ENCODE measurements at places on chromosomes 5 and 9. TPM values are rescaled to one million over a fixed set of nuclear protein-coding genes. Genes with fewer than 3 reads are reported as not detected.

ORM2 gene
- total RNA-seq: not detected

LEAP2 gene
- total RNA-seq: 0.67 TPM

POU5F2 gene
- 0.46 TPM for total RNA-seq

MLLT3 gene
- 19.3 TPM for total RNA-seq

PCDHGA8 gene
- total RNA-seq: 0.46 TPM

INSYN2B gene
- 21.4 TPM for total RNA-seq

SLC34A3 gene
- total RNA-seq: not detected

DNA sequence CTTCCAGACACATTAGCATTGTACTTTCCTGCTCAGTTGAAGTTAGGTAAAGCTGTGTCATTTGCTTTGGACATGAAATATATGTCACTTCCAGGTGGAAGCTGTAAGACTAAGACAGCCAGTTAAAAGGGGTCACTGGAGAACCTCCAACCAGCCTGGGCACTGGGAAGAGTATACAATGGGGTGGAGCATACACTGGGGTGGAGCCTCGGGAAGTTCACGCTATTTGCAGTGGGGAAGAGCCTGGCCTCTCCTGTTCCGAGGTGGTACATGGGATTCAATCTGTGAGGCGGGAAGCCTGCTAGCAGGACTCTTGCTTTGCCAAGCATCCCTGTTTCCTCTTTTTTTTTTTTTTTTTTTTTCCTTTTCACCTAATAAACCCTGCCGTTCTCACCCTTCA, 145.3 kb downstream of the TTC39B start:
- DNase-seq: no peak

DNA sequence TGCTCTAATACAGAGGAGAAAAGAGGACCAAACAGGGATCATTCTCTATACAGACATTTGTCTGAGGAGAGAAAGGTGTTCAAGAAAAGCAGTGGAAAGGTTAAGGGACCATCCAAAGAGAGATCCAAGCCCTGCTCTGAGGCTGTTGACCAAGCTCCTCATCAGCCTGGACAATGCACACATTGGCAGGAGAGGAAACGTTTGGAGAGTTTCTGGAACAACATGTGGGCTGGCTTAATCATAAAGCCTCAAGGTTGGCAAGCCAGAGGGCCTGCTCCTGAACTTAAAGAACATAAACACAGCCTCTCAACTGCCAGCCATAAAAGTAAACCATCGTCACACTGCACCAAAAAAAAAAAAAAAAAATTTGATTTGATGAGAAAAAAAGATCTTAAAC, 184.4 kb upstream of the SLC12A2 start:
- no peak for DNase-seq

- DNase-seq: peak; percentile 47
Observed at GRCh38 chr5:96868603-96869371, 7.5 kb upstream of the ERAP2 start.

DNA sequence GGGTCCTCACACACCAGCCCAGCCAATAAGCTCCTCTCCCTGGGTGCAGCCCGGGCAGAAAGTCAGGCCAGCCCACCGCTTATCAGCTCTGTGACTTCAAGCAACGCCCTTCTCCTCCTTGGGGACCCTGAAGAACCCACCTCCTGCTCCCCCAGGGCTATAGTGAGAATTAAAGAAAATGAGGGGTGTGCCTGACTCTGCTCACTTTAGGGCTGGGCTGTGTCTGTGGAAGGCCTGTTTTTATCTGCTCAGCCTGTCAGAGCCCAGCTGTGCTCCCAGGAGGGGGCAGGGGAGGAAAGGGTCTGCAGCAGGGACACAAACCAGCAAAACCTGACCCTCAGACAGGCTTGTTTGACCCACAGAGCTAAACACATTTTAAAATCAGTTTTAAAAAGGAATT, 3.9 kb downstream of the GPRIN1 start:
- DNase-seq: no peak

DNA sequence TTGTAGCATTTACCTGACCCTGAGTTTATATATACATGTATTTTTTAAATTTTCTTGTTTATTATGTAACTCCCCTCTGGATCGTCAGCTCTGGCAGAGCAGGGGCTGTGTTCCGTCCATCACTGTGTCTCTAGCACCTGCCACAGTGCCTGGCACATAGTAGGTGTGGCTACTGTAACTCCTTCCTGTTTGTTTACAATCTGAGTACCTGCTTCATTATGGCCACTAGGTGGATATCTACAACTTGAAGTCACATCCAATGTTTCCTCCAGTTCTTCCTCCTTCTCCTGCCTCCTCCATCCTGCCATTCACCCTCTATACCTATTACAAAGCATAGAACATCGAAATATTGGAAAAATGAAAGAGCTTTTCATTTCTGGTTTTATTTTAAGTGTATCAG, 14.2 kb upstream of the PPP1R2B start:
- DNase-seq: no peak

DNA sequence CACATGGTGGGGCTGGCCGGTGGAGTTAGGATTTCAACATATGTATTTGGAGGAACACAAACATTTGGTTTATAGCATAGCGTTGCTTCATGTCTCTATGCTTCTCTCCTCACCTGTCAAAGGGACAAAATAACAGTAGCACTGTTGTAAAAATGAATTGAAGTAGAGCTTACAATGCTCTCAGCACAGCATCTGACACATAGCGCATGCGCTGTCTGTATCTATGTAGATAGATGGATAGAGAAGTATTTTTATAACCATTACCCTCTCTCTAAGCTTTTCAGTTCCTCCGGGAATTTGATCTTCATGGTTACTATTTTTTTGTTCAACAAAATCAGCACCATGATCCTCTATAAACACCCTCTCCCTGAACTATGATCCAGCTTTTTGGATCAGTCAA, 166.0 kb downstream of the TTLL11 start:
- DNase-seq: no peak

GRCh38 chr5:103397739-103398581, 139.4 kb downstream of the MACIR start:
- no peak for DNase-seq

DNA sequence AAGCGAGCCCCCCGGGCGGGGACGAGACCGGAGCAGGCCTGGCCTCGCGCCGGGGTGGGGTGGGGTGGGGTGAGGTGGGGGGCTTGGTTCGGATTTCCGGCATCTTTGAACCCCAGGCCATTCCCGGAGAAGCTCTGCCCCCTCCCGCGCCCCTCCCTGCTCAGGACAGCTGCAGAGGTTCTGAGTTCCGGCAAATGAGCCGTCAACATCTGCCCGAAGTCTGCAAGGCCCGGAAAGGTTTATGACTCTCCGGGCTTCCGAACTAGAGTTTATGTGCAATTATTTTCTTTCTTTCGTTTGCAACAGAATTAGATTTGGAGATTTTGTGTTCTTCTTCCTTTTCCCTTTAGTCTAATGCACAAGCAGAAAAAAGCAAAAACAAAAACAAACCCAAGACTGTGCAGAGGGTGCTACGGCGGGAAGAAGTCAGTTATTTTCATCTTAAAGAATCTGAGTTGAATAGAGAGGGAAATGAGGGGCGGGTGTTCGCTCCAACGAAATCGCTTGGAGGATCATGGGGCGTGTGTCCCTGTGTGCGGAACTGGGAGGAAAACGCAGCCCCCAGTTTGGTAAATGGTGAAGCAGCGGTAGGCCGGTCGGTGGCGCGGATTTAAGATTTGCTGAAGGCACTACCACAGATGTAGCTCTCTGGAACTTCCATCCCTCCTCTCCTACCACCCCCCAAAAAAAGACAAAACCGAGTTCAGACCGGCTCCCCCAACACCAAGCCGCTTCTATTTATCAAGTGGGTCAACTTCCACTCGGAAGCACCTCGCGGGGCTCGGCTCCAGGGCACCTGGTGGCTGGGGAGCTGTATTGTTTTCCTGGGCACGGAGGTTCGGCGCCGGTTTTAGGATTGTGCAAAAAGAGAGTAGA, 4.8 kb downstream of the LHX2 start:
- DNase-seq: no peak

DNA sequence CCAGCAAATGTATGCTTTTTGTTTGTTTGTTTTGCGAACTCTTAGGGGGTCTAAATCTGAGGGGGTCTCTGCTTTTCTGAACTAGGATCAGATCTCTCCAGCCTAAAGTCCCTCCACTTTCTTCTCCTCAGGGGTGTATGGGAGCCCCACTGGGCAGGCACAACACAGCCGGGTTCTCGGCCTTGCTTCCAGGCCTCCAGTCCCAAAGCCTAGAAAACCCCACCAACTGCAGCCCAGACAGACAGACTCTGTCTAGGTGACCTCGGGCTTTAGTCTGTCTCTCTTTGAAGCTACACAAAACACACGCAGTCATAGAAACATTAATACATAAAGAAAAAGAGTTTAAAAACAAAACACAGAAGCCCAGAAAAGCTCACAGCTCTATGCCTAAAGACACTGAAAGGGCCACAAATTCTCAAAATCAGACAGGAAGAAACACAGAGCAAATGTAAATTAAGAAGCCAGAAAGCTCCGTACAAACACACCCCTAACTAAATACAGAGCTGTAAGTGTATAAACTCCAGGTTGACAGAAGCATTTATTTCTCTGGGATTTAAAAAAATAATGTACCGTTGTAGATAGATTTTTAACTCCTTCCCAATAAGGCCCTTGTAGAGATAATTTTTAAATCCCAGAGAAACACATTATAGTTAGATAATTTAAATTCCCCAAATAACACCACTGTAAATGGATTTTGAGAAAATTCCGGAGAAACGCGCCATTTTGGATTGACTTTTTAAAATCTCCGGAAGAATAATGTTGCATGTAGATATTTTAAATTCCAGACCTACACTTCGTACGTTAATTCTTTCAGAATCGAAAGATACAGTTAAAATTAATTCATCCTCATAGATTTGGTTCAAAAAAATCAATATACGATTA, 2.0 kb downstream of the PITX1 start:
- DNase-seq: no peak

- no peak for DNase-seq
Observed at GRCh38 chr5:169788168-169788567, 151.1 kb downstream of the DOCK2 start.

- no peak for DNase-seq
Observed at GRCh38 chr9:131744171-131744719, 4.4 kb upstream of the RAPGEF1 start.

GRCh38 chr9:68446836-68447235, 90.4 kb downstream of the PGM5 start:
- no peak for DNase-seq

- DNase-seq: no peak
Observed at GRCh38 chr9:26132746-26133312, 454.6 kb upstream of the TUSC1 start.
